ENCODE measurements at places on chromosomes 6 and 20. TPM values are rescaled to one million over a fixed set of nuclear protein-coding genes. Genes with fewer than 3 reads are reported as not detected.

Gene SH3BGRL2
- total RNA-seq: 0.07 TPM

Gene PLCB1
- 1.9 TPM for total RNA-seq

- peaks cover 32% of the 10 kb centered on the region for H3K4me1 ChIP-seq
- H3K27ac ChIP-seq: peak overlapping the region; percentile 97
- peak overlapping the region; percentile 83 for H3K4me3 ChIP-seq
- peaks cover 15% of the 10 kb centered on the region for H3K36me3 ChIP-seq
- H3K27me3 ChIP-seq: no peaks in the 10 kb centered on the region
These were observed 14.4 kb upstream of the ZNF217 start for GRCh38 chr20:53608071-53608455.

DNA sequence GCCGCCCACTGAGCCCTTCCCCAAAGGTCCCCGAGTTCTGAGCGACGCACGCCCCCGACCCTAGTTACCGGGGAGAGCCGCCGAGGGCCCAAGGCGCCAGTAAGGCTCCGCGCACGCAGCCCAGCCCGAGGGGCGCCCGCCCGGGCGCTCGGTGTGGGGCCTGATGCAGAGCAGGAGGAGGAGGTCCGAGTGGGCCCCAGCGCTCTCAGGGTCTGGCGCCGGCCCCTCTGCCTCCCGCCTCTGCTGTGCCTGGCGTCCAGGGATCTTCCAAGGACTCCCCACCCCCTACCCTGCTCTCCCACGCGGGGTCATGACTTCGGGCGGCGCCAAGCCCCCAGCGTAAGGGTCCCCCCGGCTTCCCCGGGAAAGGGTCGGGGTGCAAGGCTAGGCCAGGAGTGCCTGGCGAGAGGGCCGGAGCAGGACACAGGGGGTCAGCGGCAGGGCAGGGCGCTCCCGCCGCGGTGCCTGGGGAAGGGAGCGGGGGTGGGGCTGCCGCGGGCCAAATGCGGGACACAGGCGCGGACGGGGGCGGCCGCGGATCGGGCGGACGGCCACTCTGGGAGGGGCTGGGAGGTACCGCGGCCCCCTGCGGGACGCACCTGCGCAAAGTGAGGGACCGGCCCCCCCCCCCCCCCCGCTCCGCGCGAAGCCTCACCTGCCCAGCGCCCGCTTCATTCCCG is 637 bp downstream of the ABHD12 start:
- peak; percentile 78 for DNase-seq
- H3K4me1 ChIP-seq: peaks cover 16% of the 10 kb centered on the region
- H3K27ac ChIP-seq: no peak overlapping the region
- H3K27me3 ChIP-seq: no peaks in the 10 kb centered on the region

DNA sequence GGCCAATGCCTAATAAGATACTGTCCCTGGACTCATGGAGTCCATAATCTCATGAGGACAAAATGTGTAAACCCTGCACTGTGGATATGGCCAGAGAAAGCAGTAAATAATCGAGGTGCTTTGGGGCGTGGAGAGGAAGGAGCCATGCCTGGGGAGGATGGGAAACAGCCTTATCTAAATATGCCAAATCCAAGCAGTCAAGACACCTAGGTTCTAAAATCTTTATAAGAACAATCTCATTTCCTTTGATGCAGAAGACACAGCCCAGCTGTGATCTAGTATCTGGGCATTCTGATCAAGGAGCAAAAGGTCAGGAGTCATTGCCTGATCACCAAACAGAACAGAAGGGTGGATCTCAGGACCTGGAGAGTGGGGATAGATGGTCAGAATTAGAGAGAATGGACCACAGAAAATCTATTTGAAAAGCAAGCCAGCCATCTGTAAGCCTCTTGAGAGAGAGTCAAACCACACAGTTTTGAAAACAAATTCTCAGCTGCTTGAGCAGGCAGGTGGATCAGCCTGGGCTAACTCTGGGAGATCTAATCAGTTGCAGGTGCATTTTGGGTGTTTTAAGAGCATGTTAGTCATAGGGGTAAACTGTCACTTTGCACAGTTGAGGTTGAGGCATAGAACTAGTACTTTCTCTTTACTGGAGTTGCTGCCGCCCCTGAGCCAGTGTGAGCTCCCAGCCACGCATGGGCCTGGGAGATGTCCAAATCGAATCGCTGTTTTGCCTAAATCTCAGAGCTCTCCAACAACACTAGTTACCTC is 130.8 kb upstream of the TNFAIP3 start:
- H3K27ac ChIP-seq: peak overlapping the region; percentile 39
- peak; percentile 80 for DNase-seq
- H3K4me1 ChIP-seq: peaks cover 25% of the 10 kb centered on the region
- H3K4me3 ChIP-seq: peak overlapping the region; percentile 29
- no peaks in the 10 kb centered on the region for H3K27me3 ChIP-seq

All from activated CD4-positive, alpha-beta T cell treated with anti-CD3 and anti-CD28 coated beads, Interleukin-2, amount 10 ng/mL, durations not matched to agents 24 days and 14 days (primary cell).